ENCODE measurements at places on chromosomes 5 and 9.

DNA sequence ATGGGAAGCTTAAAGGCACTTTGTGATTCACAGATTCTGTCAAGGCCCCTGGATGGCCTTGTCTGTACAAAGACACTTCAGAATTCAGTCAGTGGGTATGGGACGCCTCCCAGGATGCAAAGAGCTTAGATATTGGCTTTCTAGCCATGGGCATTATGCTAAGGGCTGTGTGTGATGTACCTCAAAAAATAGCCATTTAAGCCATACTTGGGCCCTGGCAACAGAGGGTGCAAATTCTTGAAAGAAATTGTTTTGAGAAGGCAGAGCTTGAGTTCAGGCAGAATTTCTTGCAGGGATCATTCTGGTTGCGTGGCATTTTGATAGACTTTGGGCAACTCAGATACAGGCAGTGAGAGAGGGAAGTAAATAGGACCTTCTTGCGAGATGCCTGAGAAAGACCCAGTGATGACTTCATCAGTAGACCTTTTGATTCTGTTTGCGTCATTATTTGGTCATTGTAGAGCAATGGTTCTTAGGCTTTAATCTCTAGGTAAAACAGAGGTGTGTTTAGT is 3.9 kb downstream of the CYFIP2 start:
- DNase-seq: peak; percentile 28

- no peak for DNase-seq
Observed at GRCh38 chr9:15349892-15350761, 43.1 kb upstream of the TTC39B start.

GRCh38 chr9:98736226-98736625 is 27.5 kb upstream of the GABBR2 start:
- no peak for DNase-seq

DNA sequence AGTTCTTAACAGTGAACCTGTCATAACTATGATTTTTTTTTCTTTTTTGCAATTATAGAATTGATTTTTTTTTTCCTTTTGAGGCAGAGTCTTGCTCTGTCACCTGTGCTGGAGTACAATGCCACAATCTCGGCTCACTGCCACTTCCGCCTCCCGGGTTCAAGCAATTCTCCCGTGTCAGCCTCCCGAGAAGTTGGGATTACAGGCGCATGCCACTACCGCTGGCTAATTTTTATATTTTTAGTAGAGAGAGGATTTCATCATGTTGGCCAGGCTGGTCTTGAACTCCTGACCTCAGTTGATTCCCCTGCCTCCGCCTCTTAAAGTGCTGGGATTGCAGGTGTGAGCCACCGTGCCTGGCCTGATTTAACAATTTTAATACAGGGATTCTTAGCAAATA is 21.4 kb downstream of the UGCG start:
- DNase-seq: no peak

- no peak for DNase-seq
Observed at GRCh38 chr5:135313405-135313804, 85.6 kb downstream of the MACROH2A1 start.

- no peak for DNase-seq
Observed at GRCh38 chr5:121726991-121727390, 124.7 kb upstream of the FTMT start.

GRCh38 chr5:73912821-73913271 is 286.9 kb downstream of the ARHGEF28 start:
- DNase-seq: no peak

GRCh38 chr5:14816374-14816998 is 55.1 kb downstream of the ANKH start:
- no peak for DNase-seq

- no peak for DNase-seq
Observed at GRCh38 chr5:105789246-105789645, 1881.5 kb downstream of the EFNA5 start.

- DNase-seq: no peak
Observed at GRCh38 chr9:8254541-8254940, 455.0 kb upstream of the DMAC1 start.

- DNase-seq: no peak
Observed at GRCh38 chr9:79559495-79560181, 12.1 kb upstream of the TLE4 start.
